Right ventricle myocardium inferior (tissue), 1 donor: ENCODE measurements at places on chromosomes 1 and 21.
A peak's percentile ranks its signal among the peaks of the same experiment; 100 is the strongest.

GRCh38 chr1:30111431-30111830 lies 612.0 kb downstream of the MATN1 start:
- no peak for DNase-seq

GRCh38 chr1:155272466-155273342 lies 600 bp downstream of the CLK2 start:
- no peak for DNase-seq

DNA sequence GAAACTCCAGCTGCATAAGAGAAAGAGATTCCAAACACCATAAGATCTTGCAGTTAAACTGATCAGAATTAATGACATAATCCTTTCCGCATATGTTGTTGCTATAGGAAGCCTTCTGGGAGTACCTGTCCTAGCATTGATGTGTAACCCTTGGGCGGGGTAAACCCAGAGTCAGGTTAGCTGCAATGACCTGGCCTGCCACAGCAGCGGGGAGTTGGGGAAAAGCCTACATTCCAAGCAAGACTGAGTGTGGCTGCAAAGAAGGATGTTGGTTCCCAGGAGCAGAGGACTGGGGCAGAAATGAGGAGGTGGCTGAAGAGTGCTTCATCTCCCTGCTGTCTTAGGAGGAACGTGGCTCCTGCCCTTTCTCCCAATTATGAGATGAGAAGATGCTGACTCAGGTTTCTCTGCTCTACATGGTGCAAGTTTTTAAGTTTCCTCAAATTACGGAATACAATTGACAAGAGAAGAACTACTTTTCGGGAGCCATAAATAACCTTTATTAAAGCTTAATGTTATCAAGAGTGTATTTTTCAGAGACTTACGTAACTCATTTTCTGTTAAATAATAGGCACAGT lies 142.1 kb downstream of the RYR2 start:
- no peak for DNase-seq

- DNase-seq, result no peak
Observed at GRCh38 chr1:229339520-229339919, 3.3 kb downstream of the CCSAP start.

DNA sequence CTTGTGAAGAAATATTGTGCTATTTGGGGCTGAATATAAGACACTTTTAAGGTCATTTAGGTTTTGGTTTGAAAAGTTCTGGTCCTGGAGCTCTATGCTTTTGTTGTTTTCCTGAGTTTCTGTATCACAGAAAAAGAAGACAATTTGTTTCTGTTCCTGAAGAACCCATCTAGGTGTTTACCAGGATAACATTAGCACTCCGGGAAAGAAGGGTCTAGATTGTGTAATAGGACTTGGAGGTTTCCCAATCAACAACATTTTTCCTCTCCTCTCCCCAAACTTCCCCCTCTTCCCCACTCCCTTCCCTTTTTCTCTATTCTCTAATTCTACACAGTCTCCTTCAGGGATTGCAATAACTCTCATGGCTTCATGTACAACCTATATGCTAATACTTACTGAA lies 78.7 kb downstream of the PTPRC start:
- no peak for DNase-seq

- no peak for DNase-seq
Observed at GRCh38 chr1:51689075-51689440, 72.2 kb downstream of the OSBPL9 start.

GRCh38 chr1:219791766-219792165 lies 136.6 kb downstream of the SLC30A10 start:
- no peak for DNase-seq

- peak; percentile 42 for DNase-seq
Observed at GRCh38 chr1:46543761-46544560, 7.5 kb downstream of the KNCN start.

- DNase-seq, result peak; percentile 81
Observed at GRCh38 chr21:27423038-27423437, 456.1 kb upstream of the ADAMTS5 start.

DNA sequence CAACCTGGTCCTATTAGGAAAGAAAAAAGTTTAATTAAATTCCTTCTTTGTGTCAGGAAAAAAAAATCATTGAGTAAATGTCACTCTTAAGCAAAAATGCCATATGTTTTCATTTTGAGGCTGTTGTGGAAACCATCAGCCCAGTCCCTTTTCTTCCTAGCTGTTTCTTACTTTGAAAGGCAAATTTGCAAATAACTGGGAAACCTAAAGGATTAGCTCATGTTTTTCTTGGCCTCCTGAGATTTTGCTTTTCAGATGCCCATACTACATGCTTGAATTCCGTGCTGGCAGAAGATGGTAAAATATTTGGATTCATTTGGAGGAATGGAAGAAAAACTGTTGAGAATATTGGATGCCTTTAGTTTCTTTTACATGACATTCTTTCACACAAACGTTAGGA lies 182.1 kb upstream of the ADAMTS5 start:
- DNase-seq, result no peak
